Activated CD4-positive, alpha-beta memory T cell treated with anti-CD3 and anti-CD28 coated beads for 36 hours (primary cell): ENCODE measurements at places on chromosomes 7 and 10. TPM values are rescaled to one million over a fixed set of nuclear protein-coding genes. Genes with fewer than 3 reads are reported as not detected.

DNA sequence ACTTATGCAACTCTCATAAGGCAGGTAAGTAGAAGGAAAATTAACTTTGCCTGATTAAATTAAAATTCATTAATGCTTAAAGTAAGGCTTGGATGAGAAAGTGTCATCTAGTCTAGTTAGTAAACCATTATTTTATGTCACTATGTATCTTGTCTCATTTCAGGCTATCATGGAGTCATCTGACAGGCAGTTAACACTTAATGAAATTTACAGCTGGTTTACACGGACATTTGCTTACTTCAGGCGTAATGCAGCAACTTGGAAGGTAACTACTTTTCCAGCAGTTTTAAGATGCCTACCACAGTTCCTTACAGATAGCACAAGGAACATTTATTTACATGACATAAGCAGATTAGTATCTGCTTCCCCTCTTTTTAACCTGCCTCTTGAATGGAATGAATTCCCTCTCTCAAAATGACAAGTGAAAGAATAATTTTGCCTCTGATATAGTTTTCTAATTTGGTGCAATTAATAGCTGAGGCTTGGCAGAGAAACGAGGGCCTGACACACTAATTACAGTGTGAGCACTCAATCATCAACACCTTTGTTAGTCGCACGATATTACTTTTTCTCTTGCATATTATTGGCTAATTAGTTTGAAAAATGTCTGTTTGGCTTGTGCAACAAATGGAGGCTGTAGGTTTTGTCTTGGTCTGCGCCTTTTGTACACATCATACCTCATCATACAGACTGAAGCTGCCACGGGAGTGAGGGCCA is 245.0 kb downstream of the FOXP2 start:
- H3K36me3 ChIP-seq: no peaks in the 10 kb centered on the region
- no peak overlapping the region for H3K27ac ChIP-seq
- no peak overlapping the region for H3K4me3 ChIP-seq
- H3K27me3 ChIP-seq: no peaks in the 10 kb centered on the region
- no peak for DNase-seq
- H3K4me1 ChIP-seq: peaks cover 6% of the 10 kb centered on the region

DNA sequence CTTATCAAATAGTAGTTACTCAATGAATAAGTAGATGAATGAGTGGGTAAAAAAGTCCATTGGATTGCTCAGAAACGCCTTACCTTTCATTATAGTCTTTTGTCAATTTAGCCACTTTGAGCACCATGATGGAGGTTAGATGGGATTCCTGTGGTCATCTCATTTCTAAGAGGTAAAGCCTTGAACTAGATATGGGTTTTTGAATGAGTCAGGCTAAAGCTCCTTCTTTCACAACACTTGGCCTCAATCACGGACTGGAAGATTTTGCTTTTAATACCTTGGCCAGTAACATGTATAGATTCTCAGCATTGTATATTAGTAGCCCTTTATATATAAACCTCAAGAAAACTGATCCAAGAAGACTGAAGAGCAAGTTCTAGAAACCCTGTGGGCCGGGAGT is 99.7 kb upstream of the CCDC6 start:
- H3K27me3 ChIP-seq: no peaks in the 10 kb centered on the region
- H3K27ac ChIP-seq: no peak overlapping the region
- DNase-seq: no peak

DNA sequence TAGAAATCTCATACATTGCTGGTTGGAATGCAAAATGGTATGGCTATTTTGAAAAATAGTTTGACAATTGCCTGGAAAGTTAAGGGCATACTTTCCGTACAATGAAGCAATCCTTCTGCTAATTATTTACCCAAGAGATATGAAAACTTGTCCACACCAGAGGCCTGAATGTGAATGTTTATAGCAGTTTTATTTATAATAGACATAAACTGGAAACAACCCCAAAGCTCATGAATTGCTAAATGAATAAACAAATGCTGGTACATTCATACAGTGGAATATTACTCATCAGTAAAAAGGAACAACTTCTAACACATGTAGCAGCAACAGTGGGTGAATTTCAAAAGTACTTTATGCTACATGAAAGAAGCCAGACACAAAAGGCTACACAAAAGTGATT is 42.7 kb downstream of the MMRN2 start:
- H3K27me3 ChIP-seq: no peaks in the 10 kb centered on the region
- H3K36me3 ChIP-seq: peaks cover 21% of the 10 kb centered on the region
- DNase-seq: no peak
- H3K4me1 ChIP-seq: no peaks in the 10 kb centered on the region
- no peak overlapping the region for H3K4me3 ChIP-seq
- H3K27ac ChIP-seq: no peak overlapping the region

GRCh38 chr7:117190746-117191435 is 132.0 kb downstream of the WNT2 start:
- no peaks in the 10 kb centered on the region for H3K27me3 ChIP-seq
- no peak overlapping the region for H3K4me3 ChIP-seq
- no peak overlapping the region for H3K27ac ChIP-seq

KCNH2 gene
- total RNA-seq: 0.34 TPM

FOXI2 gene
- total RNA-seq: not detected

SH2D4B gene
- 0.12 TPM for total RNA-seq

CFTR gene
- total RNA-seq: not detected

PDE1C gene
- not detected for total RNA-seq

NKX1-2 gene
- total RNA-seq: not detected
